Trophoblast cell (in vitro differentiated cells and primary cell): ENCODE measurements at places on chromosomes 11 and 22.

DNA sequence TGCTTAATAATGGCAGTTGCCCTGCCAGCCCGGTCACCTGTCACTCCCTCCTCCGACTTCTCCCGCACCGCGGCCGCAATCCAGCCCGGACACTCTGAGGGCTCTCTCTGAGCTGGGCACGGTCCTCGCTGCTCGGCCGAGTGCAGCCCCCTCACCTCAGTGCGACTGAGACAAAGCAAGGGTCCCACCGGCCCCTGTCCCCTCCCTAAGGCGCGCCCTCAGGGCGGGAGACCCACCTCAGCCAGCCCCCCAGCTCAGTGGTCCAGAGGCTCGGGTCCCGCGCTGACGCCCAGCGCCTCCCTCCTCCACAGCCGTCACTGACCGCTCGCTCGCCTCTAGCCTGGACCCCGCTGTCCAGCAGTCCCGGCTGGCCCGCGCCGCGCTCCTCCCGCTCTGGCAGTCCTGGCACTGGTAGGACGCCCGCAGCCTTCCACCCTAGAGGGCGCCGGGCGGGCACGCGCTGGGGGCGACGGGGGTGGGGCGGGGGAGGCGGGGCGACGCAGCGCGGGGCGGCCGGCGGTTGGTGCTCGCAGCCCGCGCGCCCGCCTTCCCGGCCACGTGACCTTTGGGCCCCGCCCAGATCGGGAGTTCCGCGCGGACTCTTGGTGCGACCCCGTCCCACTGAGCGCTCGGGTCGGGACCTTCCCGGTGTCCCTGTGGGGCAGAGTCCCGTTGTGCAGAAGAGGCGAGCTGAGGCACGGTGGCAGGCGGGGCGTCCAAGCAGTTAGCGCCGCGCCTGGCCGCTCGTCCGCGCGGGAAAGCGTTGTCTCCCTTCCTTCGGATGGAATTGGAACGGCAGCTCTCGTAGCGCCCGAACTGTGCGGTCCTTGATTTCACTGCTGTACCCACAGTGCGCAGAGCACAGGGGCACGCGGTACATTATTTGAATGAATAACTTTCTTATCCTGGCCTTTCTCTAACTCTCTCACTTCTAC is 7.8 kb upstream of the L3MBTL2 start:
- DNase-seq, result peak; percentile 69

- DNase-seq, result no peak
Measured at GRCh38 chr11:119341222-119342022, 739 bp upstream of the C1QTNF5 start.

DNA sequence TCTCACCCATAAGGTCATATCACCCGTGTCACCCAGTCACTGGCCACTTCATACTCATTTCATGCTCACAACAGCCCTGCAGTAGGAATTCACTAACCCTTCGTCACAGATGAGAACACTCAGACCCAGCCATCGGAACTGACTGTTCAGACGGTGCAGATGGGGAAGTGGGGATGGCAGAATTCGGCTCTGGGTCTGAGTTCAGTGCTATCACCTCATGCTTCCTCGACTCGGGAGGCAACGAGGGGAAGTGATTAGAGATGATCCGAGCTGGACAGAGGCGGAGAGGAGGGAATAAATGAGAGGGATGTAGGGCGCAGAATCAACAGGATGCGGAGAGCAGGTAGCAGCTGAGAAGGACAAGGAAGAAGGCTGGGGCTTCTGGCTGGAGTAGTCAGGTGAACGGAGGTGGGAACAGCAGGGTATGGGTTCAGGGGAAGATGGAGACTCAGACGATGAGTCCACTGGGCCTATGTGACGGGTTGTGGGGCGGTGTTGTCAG is 4.7 kb downstream of the B3GNT6 start:
- DNase-seq, result no peak

- DNase-seq, result no peak
Measured at GRCh38 chr11:119680541-119681360, 48.2 kb downstream of the NECTIN1 start.

- DNase-seq, result peak; percentile 83
Measured at GRCh38 chr22:29625090-29625825, 21.8 kb downstream of the NF2 start.

DNA sequence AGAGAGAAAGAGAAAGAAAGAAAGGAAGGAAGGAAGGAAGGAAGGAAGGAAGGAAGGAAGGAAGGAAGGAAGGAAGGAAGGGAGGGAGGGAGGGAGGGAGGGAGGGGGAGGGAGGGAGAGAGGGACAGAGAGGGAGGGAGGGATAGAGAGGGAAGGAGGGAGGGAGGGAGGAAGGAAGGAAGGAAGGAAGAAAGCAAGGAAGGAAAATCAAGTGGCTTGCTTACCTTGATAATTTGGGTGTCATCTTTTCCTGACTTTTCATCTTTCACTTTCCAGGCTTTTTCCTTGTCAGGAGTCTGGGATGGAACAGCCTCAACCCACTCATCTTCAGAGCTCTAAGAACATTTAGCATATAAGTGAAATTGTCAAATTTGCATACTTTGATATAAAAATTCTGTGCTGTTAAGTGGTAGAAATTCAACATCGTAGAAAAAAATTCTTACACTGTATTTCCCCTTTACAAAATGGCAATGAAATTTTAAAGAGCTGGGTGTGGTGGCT is 14.9 kb downstream of the CWF19L2 start:
- no peak for DNase-seq
